Central memory CD4-positive, alpha-beta T cell (primary cell): ENCODE measurements at places on chromosomes 1 and 21.

GRCh38 chr1:3133686-3134085, 64.7 kb downstream of the PRDM16 start:
- DNase-seq, result no peak

DNA sequence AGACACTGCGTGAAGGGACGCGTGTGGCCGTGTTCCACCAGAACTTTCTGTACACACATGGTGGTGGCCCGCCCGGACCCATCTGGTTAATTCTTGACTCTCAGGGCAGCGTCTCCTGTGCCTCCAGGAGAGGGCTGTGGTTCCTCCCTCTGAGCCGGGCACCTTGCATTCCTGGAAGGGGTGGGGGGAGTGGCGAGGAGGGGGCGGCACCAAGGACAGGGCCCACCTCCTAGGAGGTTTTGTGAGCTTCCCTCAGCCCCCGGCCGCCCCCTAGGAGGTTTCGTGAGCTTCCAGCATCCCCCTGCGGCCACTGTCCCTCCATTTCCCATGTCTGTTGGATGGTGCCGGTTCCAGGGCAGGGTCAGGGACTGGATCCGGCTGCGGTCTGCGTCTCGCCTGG, 28.9 kb downstream of the FAAP20 start:
- no peak for DNase-seq

GRCh38 chr1:54428837-54429518, 22.8 kb upstream of the SSBP3 start:
- DNase-seq, result no peak

GRCh38 chr1:202750024-202750423, 39.8 kb upstream of the SYT2 start:
- no peak for DNase-seq

GRCh38 chr1:231541842-231542241, 13.4 kb downstream of the TSNAX start:
- DNase-seq, result no peak

- DNase-seq, result no peak
Observed at GRCh38 chr1:154578058-154578418, 10.5 kb downstream of the CHRNB2 start.
